ENCODE measurements at places on chromosomes 6 and 20.
A peak's percentile ranks its signal among the peaks of the same experiment; 100 is the strongest.

- DNase-seq, result peak; percentile 75
Observed at GRCh38 chr6:150267686-150268561, 100.9 kb upstream of the IYD start.

GRCh38 chr20:44203161-44203560 lies 7.4 kb downstream of the OSER1 start:
- DNase-seq, result no peak

- DNase-seq, result no peak
Observed at GRCh38 chr6:144547409-144547808, 262.3 kb downstream of the UTRN start.

DNA sequence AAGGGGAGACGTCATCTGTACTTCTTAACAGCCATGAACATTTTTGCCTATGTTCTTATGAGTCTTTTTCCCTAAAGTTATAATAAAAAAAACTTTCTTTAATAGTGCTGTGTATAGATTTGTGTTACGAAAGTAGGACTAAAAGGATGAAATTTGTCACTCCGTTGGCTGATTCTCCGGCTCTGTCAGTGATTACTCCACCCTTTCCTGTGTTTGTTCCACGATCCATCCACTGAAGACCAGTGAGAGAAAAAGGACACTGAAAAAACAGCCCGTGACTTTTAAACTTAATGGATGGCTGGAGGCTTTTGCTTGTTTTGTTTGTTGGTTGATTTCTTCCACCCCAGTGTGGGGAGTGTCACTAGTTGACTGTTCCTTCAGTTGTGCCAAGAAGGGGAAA lies 232.0 kb upstream of the NOX3 start:
- no peak for DNase-seq

DNA sequence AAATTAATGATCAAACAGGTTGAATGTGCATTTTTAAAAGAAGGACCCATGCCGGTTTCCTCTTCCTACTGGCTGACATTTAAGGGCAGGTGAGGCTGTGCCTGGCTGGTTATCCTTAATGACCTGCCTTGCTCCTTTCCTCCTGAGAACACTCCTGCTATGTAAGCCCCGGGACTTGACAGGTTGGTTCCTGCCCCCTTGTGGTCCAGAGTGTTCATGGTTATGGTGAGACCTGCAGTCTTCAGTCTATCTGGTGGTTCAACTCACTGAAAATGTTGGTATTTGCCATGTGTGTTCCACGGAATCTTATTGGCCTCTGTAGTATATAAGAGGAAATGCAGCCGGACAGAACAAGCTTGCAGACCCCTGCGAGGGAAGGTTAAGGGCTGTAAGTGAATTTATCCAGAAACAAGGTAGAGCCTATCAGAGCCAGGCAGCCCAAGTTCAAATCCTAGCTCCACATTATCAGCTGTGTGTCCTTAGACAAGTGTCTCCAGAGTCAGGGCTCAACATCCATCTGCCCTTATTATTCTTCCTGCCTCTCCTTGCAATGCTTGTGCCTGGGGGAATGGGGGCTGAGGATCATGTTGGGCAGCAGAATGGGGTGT lies 5.2 kb upstream of the BPIFA3 start:
- peak; percentile 92 for DNase-seq

Data from cerebellar cortex (tissue), 1 donor.